ENCODE measurements at places on chromosomes 3 and 15. TPM values are rescaled to one million over a fixed set of nuclear protein-coding genes. Genes with fewer than 3 reads are reported as not detected.

CD276 gene
- polyA plus RNA-seq = 2.0 TPM

KIF7 gene
- polyA plus RNA-seq = 0.85 TPM

PHLDB2 gene
- polyA plus RNA-seq = 0.55 TPM

CCDC39 gene
- polyA plus RNA-seq = 2.8 TPM

CRABP1 gene
- not detected for polyA plus RNA-seq

DUOX1 gene
- polyA plus RNA-seq = not detected

CELF6 gene
- 3.5 TPM for polyA plus RNA-seq

PATL2 gene
- polyA plus RNA-seq = not detected

GBE1 gene
- 69.3 TPM for polyA plus RNA-seq

LXN gene
- 6.4 TPM for polyA plus RNA-seq

SRGAP3 gene
- polyA plus RNA-seq = 14.0 TPM

SLC24A5 gene
- polyA plus RNA-seq = 0.47 TPM

LEKR1 gene
- polyA plus RNA-seq = 0.15 TPM

FANCD2OS gene
- not detected for polyA plus RNA-seq

MELTF gene
- not detected for polyA plus RNA-seq

NTRK3 gene
- 20.6 TPM for polyA plus RNA-seq

SKOR1 gene
- 26.2 TPM for polyA plus RNA-seq

CACNA2D2 gene
- 39.3 TPM for polyA plus RNA-seq

SNTN gene
- polyA plus RNA-seq = 3.5 TPM

ZBTB47 gene
- polyA plus RNA-seq = 0.31 TPM

HPS3 gene
- polyA plus RNA-seq = 18.3 TPM

CHDH gene
- polyA plus RNA-seq = 0.75 TPM

RNU5B-1 gene
- not detected for polyA plus RNA-seq

GNAT1 gene
- polyA plus RNA-seq = not detected

C3orf22 gene
- polyA plus RNA-seq = not detected

TAGLN3 gene
- 15.0 TPM for polyA plus RNA-seq

DTX3L gene
- polyA plus RNA-seq = 0.36 TPM

GOLGA8M gene
- not detected for polyA plus RNA-seq

ADPRH gene
- 1.3 TPM for polyA plus RNA-seq

SPSB4 gene
- not detected for polyA plus RNA-seq

PLS1 gene
- 27.3 TPM for polyA plus RNA-seq

PARP15 gene
- 2.2 TPM for polyA plus RNA-seq

EBLN2 gene
- not detected for polyA plus RNA-seq

AHSG gene
- polyA plus RNA-seq = not detected

LSMEM2 gene
- polyA plus RNA-seq = not detected

ENTPD3 gene
- not detected for polyA plus RNA-seq

ACP3 gene
- not detected for polyA plus RNA-seq

ITGA11 gene
- polyA plus RNA-seq = 0.42 TPM

PTPRG gene
- 70.4 TPM for polyA plus RNA-seq

ITIH3 gene
- polyA plus RNA-seq = not detected

SLC2A2 gene
- polyA plus RNA-seq = 0.09 TPM

RBPMS2 gene
- 0.59 TPM for polyA plus RNA-seq

IRAK2 gene
- 0.20 TPM for polyA plus RNA-seq

DUOX2 gene
- polyA plus RNA-seq = not detected

MYO9A gene
- 35.3 TPM for polyA plus RNA-seq

PGBD4 gene
- polyA plus RNA-seq = 1.9 TPM

SACM1L gene
- 62.0 TPM for polyA plus RNA-seq

LDHAL6B gene
- polyA plus RNA-seq = not detected

IGSF10 gene
- not detected for polyA plus RNA-seq

CPN2 gene
- not detected for polyA plus RNA-seq

NLGN1 gene
- polyA plus RNA-seq = 14.2 TPM

ASB14 gene
- 0.13 TPM for polyA plus RNA-seq

Measured in Purkinje cell (primary cell).